Suprapubic skin (tissue), 4 donors: ENCODE measurements at places on chromosomes 1 and 21.

DNA sequence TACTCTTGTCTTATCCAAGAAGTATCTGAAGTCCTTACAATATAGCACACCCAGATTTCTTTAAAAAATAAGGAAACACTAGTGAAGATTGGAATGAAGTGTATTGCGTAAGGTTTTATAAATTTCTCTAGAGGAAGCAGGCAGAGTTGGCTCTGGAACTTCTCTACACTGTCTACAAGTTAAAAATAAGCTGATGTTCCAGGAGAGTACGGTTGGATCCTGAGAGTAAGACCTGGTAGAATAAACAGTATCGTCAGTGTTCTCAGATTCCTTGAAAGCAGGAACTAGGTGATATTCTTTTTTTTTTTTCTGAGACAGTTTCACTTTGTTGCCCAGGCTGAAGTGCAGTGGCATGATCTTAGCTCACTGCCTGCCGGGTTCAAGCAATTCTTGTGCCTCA, 107.9 kb downstream of the USP25 start:
- no peak for DNase-seq

GRCh38 chr21:42542596-42542995, 28.9 kb downstream of the SLC37A1 start:
- DNase-seq = peak; percentile 37

GRCh38 chr1:25754470-25755181, 45.4 kb upstream of the SELENON start:
- DNase-seq = no peak

DNA sequence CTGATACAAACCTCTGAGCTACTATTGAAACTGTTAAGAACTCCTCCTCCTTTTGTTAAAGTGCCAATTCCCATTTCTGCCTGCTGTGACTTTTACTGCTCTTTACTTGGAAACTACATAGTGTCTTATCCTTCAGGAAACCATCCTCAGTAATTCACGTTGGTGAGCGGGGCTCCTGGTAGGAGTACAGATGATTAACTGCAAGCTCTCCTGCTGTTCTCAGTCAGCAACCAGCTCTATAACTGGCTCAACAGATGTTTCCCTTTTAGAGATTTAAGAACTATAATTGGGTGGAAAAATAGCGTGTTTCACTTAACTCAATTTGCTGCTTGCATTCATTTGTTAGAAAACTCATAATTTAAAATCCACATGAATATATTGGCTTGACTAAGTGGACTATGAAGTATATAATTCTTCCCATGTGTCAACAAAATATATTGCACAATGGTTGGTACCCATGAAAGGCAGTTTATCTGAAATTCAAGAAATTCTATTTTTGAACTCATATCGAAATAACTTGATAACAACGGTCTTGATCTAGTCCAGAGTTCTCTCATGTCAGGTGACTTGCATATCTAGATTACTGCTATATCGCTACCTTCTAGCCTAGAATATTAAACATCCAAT, 574.0 kb downstream of the KCNT2 start:
- DNase-seq = no peak

DNA sequence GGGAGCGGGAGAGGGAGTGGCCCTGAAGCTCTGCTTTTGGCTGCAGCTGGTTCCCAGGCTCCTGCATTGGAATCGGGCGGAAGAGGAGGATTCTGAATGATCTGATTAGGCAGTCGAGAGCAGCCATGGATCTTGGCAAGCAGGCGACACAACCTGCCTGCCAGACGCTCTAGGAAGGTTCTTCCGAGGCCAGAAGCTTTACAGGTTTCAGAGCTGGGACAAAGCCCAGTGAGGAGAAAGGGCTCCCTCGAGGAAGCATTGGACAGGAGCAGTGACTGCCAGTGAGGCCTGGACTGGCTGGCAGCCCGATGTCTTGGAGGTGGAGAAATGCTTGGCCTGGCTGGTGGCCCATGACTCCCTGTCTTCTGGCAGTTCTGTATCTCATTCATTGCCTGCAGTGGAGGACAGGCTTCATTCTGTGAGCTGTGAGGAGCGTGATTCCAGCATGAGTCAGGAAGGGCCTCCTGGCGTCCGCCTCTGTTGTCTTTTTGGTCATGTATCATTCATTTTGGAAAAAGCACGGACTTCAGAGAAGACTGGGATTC, 132.7 kb upstream of the IPO9 start:
- peak; percentile 89 for DNase-seq

GRCh38 chr21:34116569-34116968, 43.2 kb downstream of the MRPS6 start:
- DNase-seq = no peak

GRCh38 chr1:226491093-226491850, 57.3 kb upstream of the STUM start:
- no peak for DNase-seq

- no peak for DNase-seq
These were observed 262.1 kb upstream of the FMN2 start for GRCh38 chr1:239829535-239829934.

DNA sequence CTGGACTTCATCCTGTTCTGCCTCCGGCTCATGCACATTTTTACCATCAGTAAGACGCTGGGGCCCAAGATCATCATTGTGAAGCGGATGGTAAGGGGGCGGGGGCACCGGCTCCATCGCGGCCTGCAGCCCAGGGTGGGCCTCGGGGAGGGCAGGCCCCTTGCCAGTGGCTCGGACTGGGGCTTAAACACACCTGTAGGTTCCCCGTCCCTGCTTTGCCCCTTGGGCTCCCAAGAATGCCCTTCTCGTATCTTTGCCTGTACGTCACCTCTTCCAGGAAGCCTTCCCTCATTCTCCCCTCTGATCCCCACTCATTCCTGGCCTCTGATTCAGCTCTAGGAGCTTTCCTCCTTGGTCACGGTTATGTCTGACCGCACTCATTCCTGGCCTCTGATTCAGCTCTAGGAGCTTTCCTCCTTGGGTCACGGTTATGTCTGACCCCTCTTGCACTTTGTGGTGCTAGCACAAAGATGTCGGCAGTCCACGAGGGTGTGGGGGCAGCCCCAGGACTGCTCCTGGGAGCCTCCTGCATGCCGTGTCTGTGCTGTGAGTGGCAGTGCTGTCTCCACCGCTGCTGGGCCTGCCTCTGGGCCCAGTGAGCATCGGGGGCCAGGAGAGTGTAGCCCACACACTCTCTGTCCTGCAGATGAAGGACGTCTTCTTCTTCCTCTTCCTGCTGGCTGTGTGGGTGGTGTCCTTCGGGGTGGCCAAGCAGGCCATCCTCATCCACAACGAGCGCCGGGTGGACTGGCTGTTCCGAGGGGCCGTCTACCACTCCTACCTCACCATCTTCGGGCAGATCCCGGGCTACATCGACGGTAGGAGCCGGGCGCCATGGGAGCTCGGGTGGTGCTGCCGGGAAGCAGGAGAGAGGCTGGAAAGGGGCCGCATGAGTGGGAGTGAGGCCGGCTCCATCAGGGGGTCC, 49.1 kb upstream of the LRRC3 start:
- DNase-seq = no peak

- DNase-seq = no peak
These were observed 272.5 kb upstream of the RUNX1 start for GRCh38 chr21:35321322-35322200.

GRCh38 chr1:229012823-229013222, 258.1 kb upstream of the RAB4A start:
- no peak for DNase-seq

- DNase-seq = no peak
These were observed 8.8 kb downstream of the MINDY1 start for GRCh38 chr1:150997949-150998348.

GRCh38 chr1:223378754-223379153, 14.5 kb upstream of the CCDC185 start:
- no peak for DNase-seq

DNA sequence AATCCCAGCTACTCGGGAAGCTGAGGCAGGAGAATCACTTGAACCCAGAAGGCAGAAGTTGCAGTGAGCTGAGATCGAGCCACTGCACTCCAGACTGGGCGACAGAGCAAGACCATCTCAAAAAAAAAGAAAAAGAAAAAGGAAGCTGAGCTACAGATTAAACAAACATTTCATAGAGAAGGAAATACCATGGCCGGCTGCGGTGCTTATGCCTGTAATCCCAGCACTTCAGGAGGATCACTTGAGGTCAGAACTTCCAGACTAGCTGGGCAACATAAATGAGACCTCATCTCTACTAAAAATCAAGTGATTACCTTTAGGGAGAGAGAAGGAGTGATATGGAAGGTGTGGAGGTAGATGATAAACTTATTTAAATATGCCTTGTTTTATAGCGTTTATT, 14.0 kb upstream of the CFAP126 start:
- no peak for DNase-seq

GRCh38 chr1:164443836-164444235, 115.1 kb upstream of the PBX1 start:
- no peak for DNase-seq

- DNase-seq = no peak
These were observed 119.3 kb downstream of the HLCS start for GRCh38 chr21:36847189-36847588.

GRCh38 chr1:235996048-235996785, 68.7 kb downstream of the NID1 start:
- DNase-seq = no peak

DNA sequence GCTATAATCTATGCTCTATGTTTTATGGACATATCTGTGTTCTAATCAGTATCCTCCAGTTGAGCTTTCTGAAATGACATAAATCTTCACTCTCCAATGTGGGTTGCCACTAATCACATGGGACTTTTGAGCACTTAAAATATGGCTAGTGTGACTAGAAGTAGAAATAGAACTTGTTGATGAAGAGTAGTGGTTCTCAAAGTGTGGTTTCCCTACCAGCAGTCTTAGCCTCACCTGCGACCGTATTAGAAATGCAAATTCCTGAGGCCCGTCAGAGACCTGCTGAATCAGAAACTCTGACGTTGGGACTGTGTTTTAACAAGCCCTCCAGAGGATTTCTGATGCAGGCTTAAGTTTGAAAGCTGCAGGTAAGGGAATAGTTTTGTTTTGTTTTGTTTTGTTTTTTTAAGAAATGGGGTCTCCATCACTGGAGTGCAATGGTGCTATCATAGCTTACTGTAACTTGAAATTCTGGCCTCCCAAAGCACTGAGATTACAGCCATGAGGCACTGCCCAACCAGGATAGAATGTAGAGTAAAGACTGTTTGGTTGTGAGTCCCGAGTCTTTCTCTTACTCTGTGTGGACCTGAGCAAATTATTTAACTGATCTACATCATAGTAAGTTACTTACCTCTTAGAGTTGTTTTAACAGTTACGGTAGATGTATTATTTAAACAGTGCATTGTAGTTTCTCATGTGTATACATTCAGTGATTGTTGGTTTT, 21.7 kb downstream of the GLRX2 start:
- no peak for DNase-seq

- no peak for DNase-seq
These were observed 101.8 kb downstream of the CLIC6 start for GRCh38 chr21:34770576-34770975.

DNA sequence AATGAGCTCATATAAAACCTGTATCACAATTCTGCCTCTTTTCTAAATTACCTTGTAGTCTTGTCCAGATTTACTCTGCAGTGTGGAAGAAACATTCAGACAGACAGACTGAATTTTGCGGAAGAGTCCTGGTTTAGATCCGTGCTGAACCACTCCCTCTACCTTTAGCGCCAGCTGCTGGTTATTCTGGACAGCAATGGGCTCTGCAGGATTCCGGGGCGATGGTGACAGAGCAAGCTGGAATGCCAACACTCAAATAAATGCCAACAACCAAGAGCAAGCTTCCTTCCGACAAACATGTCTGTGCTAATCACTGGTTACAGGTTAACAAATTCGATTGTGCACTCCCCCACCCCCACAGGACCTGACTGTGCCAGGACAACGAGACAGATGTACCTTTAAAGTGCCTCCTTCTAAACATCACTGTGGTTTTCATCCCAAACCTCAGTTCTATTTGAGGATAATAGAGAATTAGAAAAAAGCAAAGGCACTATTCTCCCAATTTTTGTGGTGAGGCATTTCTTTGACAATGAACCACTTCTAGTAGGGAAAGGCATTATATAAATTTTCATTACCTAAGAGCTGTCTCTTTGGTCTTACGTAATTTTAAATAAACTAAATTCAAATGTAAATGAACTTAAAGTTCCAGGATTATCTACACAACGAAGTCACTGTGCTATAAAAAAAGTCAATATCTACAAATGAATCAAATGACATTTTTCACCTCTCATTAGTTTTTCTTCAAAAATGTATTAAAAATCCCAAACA, 90.4 kb downstream of the INTS7 start:
- DNase-seq = no peak

- DNase-seq = no peak
These were observed 301.7 kb upstream of the PROX1 start for GRCh38 chr1:213685992-213686582.

DNA sequence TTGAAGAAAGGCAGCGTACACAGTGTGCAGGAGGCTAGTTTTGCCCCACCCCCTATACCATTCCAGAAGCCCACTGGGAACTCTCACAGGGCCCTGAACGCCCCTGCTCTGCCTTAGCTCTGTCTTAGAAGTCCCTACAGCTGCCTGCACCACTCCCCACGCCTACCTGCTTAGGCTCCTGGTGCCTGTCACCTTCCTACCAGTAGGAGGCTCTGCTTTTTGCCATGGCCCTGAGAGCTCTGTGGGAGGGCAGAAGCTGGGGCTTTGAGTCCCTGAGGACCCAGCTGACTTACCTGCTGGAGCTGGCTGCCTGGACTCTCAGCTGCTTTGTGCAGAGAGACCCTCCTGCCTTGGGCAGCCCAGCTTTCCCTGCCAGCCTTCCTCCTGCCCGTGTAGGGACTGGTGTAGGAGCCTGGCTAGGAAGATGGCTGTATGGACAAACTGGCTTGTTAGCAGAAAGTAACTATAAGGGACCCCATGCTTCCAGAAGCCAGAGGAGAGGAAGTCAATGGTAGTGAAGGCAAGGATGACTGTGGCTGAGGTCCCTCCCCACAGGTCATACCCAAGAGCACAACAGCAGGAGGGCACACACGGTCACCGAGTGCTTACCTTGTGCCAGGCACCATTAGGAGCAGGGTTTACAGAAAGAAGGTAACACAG, 9.8 kb upstream of the CELSR2 start:
- no peak for DNase-seq

GRCh38 chr1:20867847-20868246, 80.7 kb upstream of the HP1BP3 start:
- DNase-seq = no peak

DNA sequence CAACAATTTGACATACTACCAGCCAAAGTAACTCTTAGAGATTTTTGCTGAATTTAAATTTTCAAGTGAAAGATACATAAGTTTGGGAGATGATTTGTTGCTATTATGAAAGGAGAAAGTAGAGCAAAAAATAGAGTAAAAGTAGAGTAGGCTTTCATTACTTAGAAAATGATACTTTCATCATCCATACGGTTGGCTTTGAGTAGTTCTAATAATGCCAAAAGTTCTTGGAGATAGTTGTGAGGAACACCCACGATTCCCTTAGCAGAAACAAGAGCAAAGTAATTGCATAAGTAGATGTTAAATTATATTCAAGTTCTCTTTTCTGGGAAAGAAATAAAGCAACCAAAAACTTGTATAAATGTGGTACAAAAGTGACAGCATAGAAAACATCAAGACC, 95.0 kb upstream of the VAV3 start:
- DNase-seq = no peak
